ENCODE measurements at places on chromosomes 1 and 21.

- no peak for DNase-seq
These were observed 17.1 kb upstream of the PINK1 start for GRCh38 chr1:20615946-20616846.

DNA sequence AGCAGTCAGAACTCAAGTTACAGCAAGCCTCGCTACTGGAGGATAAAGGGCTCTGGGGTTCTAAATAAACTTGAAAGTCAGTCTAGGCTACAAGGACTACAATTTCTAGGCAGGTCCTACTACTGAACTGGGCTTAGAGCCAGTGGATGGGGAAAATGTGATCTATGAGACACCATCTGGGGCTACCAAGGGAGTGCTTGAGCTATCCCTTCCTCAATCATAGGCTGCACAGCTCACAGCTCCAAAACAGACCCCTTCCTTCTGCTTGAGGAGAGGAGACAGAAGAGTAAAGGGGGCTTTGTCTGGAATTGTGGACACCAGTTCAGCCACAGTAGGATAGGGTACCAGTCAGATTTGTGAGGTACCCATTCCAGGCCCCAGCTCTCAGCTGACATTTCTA, 145.8 kb upstream of the SNX7 start:
- no peak for DNase-seq

DNA sequence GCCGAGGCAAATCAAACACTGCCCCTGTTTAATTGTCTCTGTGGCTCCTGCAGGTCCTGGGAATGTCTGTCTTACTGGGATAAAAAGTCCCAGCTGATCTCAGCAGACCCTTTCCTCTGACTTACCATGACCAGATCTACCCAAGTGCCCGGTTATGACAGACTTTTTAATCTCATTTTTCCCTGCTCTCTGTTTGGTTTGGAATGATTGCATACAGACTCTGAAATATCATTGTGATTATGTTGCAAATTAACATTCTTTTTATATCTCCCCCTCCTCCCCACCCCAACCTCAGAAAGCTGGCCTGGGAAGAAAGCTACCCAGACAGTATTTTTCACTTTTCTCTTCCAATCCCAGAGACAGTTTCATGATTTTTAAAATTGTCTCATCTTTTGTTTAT, 16.3 kb downstream of the RAB7B start:
- no peak for DNase-seq

DNA sequence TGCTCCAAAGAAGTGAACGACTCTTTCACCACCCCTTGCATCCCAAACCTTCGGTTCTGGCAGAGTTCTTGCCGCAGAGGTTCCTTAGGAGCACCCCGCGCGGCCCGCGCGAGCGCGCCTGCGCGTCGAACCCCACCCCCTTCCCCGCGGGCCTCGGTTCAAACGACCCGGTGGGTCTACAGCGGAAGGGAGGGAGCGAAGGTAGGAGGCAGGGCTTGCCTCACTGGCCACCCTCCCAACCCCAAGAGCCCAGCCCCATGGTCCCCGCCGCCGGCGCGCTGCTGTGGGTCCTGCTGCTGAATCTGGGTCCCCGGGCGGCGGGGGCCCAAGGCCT, at the start of gene C1orf56:
C1orf56 (plus strand) TSS at position 161 of the 334 bp plus-strand sequence; CDS start at position 258, 97 bp downstream.
- no peak for DNase-seq

All from astrocyte of the cerebellum (primary cell).